ENCODE measurements at places on chromosomes 3 and 15.

DNA sequence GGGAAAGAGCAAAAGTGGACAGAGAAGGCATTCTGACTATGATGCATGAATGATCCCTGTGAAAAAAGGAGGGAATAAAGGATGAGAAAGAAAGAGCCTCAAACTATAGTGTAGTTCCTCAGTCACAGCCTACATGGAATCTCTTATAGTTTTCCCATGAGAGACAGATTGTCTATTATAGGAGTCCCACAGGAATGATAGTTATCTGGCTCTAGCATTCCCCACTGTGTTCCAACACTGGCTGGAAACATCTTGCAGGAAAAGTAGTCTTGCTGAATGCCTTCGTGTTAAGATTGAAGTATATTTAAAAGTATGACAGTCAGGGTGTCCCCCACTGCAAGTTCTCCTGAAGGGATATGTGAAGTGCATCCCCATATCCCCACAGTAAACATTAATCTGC, 641.5 kb upstream of the NECTIN3 start:
- no peak for DNase-seq

DNA sequence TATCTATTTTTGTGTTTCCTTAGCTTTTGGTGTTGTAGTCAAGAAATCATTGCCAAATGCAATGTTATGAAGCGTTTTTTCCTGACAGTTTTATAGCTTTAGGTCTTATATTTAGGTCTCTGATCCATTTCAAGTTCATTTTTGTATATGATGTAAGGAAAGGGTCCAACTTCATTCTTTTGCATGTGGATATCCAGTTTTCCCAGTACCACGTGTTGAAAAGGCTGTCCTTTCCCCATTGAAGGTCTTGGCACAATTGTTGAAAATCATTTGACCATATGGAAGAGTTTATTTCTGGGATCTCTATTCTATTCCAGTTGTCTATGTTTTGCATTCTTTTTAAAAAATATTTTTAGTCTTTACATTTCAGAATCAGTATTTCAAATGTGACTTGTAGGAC, 14.6 kb upstream of the SNRPN start:
- DNase-seq = no peak

DNA sequence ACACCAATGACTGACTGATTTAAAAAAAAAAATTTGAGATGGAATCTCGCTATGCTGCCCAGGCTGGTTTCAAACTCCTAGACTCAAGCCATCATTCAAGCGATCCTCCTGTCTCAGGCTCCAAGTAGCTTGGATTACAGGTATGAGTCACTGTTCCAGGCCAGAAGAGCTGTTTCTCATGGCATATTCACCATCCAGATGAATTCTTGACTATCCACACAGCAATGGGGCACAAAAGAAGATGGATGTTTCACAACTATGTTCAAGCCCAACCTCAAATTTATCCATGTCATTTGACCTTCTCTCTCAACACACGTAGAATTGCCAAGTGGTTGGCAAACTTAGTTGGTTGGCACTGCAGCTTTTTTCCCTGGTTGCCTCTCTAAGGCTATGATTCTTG, 40.6 kb downstream of the PRICKLE2 start:
- no peak for DNase-seq

GRCh38 chr3:67940210-67940952, 286.0 kb upstream of the SUCLG2 start:
- peak; percentile 48 for DNase-seq

GRCh38 chr3:108505811-108506210, 4.6 kb downstream of the MYH15 start:
- DNase-seq = no peak

DNA sequence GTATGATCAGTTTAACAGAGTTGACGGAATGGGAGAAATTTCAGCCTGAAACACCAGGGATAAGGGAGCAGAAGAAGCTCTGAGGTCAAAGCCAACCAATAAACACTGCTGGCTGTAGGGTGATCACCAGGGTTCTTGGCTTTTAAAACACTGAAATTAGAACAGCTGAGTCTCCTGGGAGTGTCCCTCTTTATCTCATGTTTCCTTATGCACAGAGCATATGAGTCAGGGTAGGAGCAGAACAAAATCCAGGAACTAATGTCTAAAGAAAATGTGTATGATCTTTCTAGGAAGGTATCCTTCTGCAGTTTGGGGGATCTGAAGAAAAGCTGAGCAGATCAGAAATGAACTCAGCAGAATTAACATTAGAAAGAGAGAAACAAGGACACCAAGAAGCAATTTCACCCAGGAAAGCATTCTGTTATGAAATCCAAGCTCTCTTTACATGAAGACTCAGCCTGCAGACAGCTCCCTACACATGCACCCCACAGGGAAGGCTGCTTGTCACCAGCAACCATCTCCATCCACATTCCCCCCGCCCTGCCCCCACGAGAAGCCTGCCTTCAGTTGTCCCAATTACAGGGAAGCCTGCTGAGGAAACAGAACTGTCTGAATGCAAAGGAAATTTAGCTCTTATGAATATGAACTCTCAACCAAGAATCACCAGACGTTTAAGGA, 469.7 kb downstream of the PDCD6IP start:
- DNase-seq = no peak

All from right cardiac atrium (tissue), 5 donors.